Retinal pigment epithelial cell (primary cell): ENCODE measurements at places on chromosomes 13 and 19.
A peak's percentile ranks its signal among the peaks of the same experiment; 100 is the strongest.

DNA sequence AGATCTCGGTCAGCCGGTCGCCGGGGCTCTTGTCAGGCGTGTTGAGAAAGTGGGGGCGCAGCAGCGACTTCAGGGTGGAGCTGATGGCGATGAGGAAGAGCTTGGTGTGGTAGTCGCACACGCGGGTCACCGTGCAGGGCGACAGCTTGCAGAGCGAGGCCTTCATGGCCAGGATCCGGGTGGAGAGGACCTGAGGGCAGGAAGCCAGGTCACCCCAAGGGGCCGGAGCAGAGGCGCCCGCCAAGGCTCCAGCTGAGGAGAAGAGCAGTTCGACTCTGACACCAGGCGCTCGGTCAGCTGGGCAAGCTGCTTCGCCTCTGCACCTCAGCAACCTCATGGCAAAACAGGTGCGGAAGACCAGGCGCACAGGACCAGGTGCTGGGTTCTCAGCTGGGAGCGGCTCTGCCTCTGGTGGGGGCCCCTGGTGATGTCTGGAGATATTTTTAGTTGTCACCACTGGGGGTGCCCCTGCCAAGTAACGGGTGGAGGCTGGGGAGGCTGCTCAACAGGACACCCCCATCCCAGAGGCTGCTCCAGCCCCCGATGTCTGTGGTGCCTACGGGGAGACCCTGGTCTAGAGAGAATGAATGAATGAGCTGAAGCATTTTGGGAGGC is 15.9 kb downstream of the CFD start:
- DNase-seq: no peak

DNA sequence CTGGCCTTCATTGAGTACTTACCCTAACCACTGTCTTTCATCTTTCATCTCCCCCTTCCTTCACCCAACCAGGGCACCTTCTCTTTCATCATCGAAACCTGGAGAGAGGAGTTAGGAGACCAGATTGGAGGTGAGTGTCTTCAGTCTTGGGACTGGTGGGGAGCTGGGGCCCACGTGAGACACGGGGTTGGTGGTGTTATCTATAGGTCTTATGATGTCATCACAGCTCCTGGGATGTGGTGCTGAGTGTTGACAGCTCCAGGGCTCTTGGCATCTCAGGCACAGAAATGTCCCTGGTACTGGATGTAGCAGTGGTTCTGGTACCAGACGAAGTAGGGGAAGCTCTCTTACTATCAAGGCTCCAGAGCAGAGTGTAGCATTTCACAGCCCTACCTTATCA is 1.8 kb downstream of the DLL3 start:
- DNase-seq: no peak

DNA sequence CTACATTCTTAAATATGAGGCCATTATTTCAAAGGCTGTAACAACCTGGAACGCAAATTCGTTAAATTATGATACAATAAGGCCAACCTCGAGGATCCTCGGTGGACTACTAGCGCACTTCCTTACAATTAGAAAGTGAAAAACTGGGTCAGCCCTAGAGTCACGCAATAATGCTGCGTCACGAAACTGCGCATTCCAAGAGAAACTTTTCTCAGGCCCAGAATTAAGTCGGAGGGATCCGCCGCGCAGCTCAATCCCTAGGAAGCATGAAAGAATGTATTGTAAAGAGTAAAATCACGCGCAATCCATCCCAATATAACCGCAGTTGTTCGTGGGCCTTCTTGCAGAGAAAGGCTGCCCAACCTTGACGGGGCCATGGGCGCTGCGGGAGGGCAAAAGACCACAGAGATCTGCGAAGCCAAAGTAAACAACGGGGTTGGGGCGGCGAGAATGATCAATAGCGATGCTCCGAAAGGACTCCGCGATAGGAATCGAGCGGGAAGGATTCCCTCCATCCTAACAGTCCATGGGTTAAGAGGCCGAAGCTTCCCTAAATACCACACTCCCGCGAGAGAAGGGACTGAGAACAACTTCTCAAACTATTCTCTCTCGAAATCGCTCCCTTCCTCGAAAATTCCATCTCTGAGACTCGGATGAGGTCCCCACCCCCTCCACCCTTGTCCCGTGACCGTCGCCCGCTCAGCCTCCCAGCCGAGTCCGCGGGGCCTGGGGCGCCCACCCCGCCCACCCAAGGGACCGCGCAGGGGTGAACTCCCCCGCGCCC is 564 bp downstream of the SPART start:
- peak; percentile 78 for DNase-seq

DNA sequence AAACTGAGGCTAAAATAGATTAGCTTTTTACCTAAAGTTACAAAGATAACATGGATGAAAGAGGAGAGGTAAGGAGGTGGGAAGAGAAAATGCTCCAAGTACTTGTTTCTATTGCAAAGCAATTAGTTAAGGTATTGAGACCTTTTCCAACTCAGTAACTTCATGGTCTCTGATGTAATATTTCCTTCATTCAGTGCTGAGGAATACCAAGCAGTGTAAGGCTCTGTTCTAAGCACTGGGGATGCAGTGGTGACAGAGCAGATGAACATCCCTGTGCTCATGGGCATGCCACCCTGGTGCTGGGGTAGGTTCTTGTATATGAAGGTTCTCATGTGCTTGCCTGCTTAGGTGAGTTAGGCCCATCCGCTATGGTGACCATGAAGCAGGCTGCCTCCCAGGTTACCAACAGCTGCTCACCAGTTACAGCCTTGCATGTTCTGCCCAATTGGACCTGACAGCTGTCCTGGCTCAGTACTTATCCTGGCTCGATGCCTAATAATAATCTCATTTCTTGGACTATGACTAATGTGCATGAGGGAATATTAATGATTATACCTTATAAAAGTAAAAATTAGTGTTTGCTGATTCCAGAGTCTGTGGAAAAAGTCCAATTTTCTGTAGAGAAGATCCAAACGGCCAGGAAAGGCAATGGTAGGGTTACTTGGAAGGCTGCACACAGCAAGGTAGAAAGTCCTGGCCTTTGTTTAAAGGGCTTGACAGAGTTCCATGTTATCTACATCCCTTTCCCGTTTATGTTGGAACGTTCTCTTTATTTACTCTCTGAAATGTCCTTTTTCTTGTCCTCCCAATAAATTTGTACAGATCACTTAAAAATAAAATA is 48.3 kb downstream of the LATS2 start:
- peak; percentile 70 for DNase-seq

- no peak for DNase-seq
Measured at GRCh38 chr13:96238861-96239260, 149.0 kb downstream of the HS6ST3 start.

GRCh38 chr19:43760941-43761340 is 6.2 kb upstream of the SMG9 start:
- DNase-seq: no peak

GRCh38 chr13:77222909-77223308 is 104.0 kb downstream of the MYCBP2 start:
- DNase-seq: no peak

DNA sequence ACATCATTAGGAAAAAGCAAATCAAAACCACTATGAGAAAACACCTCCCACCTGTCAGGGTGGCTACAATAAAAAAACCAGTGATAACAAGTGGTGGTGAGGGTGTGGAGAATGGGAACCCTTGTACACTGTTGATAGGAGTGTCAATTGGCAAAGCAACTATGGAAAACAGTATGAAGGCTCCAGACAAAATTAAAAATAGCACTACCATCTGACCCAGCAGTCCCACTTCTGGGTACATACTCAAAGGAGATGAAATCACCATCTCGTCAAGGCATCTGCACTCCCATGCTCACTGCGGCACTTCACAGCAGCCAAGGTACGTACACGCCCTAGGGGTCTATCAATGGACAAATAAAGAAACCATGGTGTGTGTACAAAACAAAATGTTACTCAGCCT is 715.1 kb downstream of the UQCRFS1 start:
- no peak for DNase-seq

DNA sequence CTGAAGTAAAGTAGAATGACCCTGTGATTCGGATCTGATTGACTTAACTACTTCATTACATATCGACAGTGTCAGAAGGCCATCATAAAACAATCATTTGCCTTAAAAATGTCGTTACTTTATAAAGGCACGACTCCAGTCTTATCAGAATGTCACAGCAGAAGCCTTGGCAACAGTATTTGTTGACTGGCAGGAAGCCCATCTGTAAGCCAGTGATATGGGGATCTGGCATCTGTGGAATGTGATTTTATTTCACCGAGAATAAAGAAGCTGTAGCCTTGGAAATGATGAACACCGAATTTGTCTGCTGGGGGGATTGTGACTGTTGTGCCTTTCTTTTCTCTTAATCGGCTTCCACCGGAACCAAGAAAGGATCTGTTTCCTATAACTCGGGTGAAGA is 362.5 kb downstream of the TDRD3 start:
- peak; percentile 50 for DNase-seq

GRCh38 chr13:99377641-99378040 is 70.4 kb upstream of the GPR183 start:
- DNase-seq: no peak

- DNase-seq: no peak
Measured at GRCh38 chr19:43524922-43525835, 1.8 kb downstream of the ETHE1 start.

DNA sequence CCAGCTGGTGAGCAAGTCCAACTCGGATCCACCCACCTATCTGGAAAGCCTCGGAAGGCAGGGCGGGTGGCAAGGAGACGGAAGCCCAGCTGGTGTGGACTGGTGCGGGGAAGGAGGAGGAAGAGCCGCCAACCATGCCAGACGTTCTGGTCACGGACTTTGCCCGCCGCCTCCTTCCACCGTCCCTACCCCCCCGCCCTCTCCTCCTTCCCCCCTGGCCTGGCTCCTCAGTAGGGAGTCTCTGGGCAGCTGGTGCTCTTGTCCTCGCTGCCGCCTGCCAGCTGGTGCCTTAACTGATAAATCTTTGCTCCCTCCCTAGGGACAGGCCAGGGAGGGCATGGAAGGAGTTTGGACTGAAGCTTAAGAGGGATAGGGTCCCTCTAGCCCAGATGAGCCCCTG is 4.8 kb downstream of the SYNGR4 start:
- no peak for DNase-seq

DNA sequence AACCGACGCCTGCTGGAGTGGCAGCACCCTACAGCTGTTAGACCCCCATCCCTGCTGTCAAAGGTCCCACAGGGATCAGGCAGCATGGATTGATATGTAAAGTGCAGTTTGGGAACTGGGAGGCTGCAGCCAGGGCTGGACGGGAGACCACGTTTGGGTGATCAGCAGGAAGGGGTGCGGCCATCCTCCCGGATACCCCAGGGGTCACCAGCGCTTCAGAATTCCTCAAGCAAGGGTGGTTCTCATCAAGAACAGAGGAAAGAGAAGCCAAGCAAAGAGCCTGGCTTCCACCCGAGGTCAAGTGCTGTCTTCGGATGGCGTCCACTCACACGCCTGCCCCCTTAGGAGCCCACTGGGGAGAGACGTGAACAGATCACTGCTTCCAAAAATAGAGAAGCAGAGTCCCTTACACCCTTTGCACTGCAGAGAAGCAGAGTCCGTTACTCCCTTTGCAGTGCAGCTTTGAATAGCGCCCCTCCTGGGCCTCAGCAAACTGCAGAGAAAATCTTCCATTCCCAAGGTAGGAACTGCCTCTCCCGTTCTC is 35.5 kb downstream of the DHRS12 start:
- DNase-seq: no peak

DNA sequence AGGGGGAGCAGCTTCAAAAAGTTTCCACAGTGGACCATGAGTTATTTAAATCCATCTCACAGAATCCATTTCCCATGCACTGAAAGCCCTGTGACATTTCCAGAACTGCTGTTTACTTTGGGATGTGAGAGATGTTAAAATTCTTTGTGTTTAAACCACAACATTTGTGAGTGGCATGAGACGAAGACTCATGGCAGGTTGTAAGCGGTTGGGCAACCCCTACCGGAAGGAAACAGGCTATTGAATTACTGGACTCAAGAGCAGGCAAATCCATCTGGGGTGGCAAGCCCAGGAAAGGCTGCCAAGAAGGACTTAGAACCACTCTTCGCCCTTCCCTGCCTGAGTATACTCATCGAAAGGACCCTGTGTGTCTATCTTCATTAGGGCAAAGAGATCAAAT is 22.3 kb upstream of the CLDN10 start:
- peak; percentile 69 for DNase-seq

DNA sequence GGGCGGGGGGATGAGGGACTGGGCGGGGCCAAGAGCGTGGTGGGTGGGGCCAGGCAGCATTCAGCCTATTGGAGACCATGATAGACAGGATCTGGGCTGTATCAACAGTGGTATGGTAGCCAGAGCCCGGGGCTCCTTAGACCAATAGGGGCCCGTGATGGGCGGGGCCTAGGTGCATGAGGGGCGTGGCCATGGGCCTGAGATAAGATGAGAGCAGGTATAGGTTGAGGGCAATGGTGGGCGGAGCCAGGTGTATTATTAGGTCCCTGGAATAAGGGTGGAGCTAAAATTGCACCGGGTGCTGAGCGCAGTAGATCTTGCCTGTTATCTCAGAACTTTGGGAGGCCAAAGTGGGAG is 5.3 kb downstream of the ABCA7 start:
- no peak for DNase-seq

DNA sequence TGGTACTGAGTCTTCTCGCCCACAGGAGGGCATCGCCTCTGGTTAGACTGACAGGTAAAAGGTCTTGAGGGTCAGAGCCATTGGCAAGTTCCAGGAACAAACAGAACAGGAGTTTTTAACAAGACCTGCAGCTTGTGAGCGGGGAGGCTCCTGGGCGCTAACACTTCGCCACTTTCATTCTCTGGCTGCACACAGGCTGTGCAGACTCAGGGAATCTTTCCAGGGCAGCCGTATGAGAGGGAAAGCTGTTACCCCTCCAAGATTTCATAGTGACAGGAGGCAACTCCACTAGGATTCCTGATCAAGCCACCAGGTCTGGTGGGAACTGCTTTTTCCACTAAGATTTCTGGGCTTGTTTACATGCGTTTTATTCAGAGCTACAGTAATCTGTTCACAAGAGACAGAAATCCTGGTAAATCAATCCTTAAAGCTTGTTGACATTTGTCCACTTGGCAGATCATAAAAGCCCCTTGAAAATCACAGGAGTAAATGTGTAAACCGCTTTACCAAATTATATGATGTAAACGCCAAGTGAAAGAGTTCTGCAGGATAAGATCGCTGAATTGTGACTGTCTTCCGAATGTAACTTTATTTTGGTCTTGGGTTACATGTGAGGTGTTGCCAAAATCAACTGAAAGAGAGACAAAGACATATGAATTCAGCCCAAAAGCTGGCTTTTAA is 190.6 kb downstream of the MZT1 start:
- no peak for DNase-seq

GRCh38 chr19:40253611-40254092 is 27.2 kb upstream of the CCNP start:
- no peak for DNase-seq

GRCh38 chr19:5592531-5593342 is 25.0 kb upstream of the TINCR start:
- no peak for DNase-seq

GRCh38 chr19:38024992-38025908 is 118.2 kb downstream of the SIPA1L3 start:
- no peak for DNase-seq

- no peak for DNase-seq
Measured at GRCh38 chr19:36527341-36527740, 730 bp downstream of the ZNF260 start.

- no peak for DNase-seq
Measured at GRCh38 chr13:51920786-51921185, 59.0 kb downstream of the CCDC70 start.

- DNase-seq: no peak
Measured at GRCh38 chr13:94656766-94657165, 55.1 kb downstream of the GPR180 start.
